ENCODE measurements at places on chromosomes 12 and 14.

- DNase-seq, result no peak
Measured at GRCh38 chr14:75205591-75205990, 29.2 kb upstream of the TMED10 start.

DNA sequence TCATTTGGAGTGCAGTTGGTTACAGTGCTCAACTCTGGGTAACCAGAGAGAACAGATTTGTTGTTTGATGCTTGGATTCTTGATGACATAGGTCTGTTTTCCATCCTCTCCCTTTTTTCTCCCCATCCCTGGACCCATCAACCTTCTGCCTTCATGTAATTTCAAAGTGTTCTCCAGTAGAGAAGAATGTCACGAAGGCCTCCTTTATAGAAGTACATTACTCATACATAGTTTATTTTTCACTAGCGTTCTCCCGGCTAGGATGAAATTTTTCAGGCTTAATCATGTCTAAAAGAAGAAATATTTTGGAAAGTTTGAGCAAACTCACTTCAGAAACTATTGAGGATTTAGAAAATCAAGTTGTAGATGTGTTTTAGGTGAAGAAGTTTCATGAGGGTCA, 20.9 kb upstream of the APPL2 start:
- DNase-seq, result no peak

- no peak for DNase-seq
Measured at GRCh38 chr12:81956468-81956860, 197.3 kb upstream of the PPFIA2 start.

DNA sequence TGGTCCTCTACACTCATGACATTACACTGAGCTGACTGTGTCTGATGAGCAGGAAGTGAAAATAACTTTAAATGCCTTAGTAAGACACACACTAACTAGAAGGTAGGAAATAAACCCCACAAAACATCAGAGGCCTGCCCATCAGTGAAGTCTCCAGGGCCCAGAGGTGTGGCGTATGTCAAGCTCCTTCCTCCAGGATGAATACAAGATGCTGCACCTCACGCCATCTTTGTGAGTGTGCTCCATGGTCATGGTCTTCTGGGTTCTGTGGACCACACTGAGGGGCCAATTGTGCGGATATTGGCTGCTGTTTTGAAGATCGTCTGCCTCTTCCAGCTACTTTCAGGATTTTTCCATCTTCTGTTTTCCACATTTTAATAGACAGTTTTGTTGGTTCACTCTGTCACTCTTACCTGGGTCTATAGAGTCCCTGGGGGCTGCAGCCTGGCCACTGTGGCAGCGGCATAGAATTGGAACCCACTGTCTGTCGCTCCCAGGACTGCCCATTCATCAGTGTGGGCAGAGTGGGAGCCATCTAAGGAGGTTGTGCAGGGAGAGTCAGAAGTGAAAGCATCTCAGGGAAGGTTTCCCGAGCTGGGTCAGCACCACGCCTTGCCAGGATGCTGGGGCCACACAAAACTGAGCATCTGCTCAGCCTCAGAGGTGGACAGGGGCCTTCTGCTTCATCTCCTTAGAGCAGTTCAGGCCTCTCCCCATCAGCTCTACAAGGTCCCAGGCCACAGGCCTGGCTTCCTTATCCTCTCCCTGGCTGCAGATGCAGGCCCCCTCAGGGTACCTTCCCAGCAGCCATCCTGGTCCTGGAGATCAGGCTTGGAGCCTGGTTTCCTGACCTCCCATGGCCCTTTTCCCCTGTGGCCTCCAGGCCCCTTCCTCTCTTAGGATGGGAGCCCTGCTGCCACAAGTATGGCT, 57.5 kb upstream of the C14orf180 start:
- no peak for DNase-seq

- no peak for DNase-seq
Measured at GRCh38 chr14:24690492-24690891, 56.5 kb upstream of the GZMB start.

GRCh38 chr14:20400965-20401593, 12.2 kb downstream of the TEP1 start:
- DNase-seq, result no peak

- DNase-seq, result no peak
Measured at GRCh38 chr14:61033855-61034254, 52.8 kb downstream of the SLC38A6 start.

DNA sequence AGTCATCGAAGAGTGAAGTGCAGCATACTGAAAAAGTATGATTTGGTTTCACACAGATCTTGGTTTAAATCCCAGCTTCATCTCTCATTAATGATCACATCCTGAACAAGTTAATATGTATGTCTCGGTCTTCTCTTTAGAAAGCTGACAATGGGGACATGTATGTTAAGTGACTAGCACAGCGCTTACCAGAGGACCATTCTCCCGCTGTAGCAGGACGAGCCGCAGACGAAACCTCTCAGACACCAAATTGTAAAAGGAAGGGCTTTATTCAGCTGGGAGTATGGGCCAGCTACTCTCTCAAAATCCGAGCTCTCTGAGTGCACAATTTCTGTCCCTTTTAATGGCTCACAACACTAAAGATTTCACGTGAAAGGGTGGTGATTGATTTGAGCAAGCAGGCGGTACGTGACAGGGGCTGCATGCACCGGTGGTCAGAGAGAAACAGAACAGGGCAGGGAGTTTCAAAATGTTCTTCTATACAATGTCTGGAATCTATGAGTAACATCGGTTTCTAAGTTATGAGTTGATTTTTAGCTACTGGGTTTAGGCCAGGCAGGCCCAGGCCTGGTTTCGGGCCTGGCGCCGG, 682.4 kb downstream of the DIO2 start:
- DNase-seq, result no peak

DNA sequence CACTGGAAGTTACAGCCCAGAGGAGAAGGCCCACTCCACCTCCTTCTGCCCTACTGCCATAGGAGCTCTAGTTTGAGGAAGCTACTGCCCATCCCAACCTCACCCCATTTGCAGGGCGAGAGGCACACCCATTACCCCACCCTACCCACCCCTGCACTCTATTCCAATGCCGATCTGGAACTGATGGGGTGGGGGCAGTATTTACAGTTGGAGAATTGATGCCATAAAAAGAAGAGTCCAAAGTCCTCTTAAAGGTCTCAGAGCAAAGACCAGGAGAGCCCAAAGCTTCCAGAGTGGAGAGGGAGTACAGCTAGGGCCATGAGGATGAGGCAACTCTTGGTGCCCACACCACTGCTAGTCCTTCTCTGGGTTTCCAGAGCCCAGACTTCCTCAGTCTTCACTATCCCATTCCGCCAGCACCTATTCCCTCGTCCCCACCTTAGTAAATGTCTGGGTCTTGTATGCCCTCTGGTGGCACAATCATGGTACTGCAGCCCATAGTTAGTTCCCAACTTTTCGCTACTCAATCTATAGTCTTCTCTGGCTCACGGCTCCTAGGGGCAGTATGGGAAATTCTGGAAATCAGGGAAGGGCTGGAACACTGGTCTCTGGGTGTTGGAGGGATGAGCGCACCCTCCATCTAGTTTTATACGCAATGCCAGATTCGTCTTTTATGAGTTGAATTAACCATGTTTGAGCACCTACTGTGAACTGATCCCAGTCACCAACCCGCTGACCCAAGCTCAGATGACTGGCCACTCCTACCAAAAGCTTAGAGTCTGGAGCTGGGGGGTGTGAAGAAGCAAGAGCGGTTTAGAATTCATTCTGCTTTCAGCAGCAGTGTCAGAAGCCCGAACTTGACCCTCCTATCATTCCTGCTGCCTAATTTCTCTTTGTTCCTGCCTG, 6.9 kb upstream of the ADCY6 start:
- DNase-seq, result peak; percentile 82

DNA sequence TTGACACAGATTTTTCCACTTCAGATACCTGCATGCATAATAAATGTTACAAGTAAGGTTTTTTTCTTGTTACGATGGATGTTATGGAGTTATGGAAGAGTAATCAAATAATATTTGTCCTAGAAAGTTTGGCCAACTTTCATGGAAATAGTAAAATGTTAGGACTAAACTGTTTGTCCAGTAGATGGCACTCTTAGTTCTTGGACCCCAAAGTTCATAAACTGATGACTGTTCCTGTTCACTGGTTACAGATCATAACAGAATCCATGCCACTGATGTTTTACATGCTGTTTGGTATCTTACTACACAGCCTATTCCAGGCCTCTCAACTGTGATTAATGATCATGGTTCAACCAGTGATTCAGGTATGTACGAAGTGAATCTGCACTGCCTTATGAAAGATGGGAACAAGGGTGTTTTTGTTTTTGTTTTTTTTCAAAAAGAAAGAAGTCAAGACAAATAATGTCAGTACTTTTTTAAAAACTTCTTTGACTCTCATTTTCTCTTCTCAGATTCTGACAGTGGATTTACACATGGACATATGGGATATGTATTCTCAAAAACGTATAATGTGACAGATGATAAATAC, 48.8 kb upstream of the SLCO1C1 start:
- peak; percentile 30 for DNase-seq

GRCh38 chr14:37251775-37252174, 54.0 kb downstream of the MIPOL1 start:
- DNase-seq, result no peak

- DNase-seq, result no peak
Measured at GRCh38 chr14:101709962-101710931, 51.3 kb upstream of the PPP2R5C start.

DNA sequence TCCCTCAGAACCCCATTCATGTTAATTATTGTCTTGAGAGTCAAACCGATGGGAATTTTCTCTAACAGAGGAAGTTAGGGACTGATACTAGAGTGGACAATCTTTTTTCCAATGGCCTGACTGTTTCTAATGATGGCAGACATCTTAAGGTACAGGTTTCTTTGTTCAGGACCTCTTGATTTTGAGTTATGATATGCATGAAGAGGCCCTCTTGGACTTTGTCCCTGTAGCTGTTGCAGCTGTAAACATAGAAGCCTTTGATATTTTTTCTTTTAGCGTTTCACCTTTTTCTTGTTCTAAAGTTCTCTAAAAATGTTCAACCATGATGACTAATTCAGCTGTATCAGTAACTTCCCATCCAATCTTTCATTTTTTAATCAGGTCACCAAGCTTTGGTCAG, 53.0 kb downstream of the LGR5 start:
- no peak for DNase-seq

GRCh38 chr14:78340250-78340649, 170.1 kb downstream of the NRXN3 start:
- no peak for DNase-seq

DNA sequence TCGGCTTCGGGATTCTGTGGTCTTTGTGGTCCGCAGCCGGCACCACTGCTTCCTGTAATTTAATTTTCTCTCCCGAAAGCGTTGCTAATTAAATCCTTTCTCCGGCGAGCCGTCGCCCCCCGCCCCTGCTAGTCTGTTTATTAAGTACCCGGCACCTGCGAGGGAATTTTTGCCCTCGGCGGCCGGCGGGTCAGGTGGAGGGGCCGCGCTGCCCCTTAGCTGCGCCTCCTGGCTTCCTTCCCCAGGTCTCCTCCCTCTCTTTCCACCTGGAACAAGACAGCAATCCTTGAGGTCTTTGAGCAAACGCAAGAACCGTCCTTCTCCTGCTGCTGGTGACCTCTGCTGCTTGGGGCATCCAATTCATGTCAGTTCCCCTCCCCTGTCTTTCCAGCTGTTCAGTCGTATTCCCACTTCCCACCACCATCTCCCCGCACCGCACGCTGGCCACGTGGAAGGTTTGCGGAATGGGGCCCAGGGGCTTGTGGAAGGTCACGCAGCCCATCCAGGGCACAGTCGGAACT, 16.2 kb downstream of the ZDHHC22 start:
- DNase-seq, result no peak

- DNase-seq, result peak; percentile 52
Measured at GRCh38 chr12:106759526-106760183, 14.8 kb upstream of the RIC8B start.

- DNase-seq, result no peak
Measured at GRCh38 chr14:31097081-31097480, 70.9 kb upstream of the STRN3 start.

- DNase-seq, result no peak
Measured at GRCh38 chr12:3145546-3146310, 68.5 kb downstream of the TSPAN9 start.

- no peak for DNase-seq
Measured at GRCh38 chr12:54082397-54082892, 28.8 kb downstream of the HOXC4 start.

DNA sequence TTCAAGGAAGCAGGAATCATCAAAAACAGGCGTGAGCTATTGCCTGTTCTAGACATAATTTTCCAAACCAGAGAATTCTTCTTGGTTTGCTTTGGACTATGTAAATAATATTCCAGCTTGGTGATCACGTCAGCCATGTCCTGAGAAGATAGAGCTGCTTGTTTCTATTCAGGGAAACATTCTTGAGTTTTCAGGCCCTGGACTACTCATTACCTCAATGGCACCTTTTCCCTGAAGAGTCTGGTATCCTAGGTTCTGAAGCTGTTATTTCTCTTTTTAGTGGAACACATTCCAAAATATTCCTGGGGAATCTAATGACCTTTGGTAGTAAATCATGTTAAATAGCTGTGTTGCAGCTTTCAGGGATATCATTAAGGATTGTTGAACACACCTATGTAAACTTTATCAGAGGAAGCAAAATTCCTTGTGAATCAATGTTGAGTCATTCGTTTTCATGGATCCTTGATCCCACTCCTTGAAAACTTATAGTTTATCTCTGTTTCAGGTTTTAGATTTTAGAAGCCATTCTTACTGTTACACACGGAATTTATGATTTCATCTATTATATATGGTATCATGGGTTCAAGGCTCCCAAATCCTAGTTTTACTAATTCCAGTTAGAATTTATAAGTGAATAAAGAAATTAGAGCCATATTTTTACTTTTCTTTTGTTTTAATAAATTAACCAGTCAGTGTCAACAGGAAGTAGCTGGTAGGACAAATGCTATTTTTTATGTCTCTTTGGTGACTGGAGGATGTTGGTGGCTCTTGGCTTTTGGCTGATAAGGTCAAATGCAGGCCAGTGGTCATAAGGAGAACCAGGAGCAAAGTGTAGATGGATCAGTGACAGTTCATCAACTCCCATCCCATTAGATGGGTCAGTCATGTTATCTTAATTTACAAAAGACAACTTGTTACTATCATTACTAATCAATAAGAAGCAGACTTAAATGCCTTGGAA, 380.1 kb downstream of the ZFP36L1 start:
- DNase-seq, result no peak

All from D341Med (cell line).